ENCODE measurements at places on chromosomes 11 and 22.

DNA sequence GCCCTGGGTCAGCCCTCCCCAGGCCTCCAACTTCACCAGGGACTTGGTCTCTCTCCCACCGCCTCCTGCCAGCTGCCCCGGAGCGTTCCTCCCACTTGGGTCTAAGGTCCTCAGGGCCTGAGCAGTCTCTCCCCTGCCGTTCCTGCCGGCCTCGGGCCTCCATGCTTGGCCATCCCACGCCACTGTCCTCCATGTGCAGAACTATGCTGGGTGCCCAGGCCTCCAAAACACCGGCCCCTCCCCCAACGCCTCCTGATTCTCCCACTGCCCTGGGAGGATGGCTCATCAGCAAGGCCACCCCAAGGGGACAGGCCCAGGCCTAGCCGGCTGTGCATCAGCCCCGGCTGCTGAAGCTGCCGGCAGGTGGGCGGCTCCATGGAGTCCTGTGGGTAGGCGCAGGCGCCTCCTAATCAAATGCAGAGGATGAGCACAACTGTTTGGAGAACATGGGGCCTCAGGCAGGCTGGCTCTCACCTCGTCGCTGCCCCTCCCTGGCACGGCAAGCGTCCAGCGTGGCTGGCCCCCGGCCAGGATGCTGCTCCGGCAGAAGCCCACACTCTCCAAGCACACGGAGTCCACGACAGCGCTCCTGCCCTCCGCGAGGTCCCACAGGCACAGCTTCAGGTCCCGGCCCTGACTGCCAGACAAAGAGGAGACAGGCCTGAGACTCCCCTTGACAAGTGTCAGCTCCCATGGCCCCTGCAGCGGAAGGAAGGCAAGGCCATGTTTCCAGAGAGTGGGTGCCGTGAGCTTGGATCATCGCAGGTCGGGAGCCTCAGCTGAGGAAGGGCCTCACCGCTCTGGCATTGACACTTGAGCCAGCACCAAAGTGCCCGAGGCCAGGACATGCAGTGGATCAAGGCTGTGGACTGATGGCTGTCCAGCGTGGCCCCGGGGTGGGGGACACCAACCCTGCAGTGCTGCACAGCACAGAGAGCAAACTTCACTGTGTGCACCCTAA, 42.6 kb downstream of the GNB1L start:
- no peak for DNase-seq

GRCh38 chr11:47329987-47330931, 22.2 kb downstream of the MYBPC3 start:
- no peak for DNase-seq

DNA sequence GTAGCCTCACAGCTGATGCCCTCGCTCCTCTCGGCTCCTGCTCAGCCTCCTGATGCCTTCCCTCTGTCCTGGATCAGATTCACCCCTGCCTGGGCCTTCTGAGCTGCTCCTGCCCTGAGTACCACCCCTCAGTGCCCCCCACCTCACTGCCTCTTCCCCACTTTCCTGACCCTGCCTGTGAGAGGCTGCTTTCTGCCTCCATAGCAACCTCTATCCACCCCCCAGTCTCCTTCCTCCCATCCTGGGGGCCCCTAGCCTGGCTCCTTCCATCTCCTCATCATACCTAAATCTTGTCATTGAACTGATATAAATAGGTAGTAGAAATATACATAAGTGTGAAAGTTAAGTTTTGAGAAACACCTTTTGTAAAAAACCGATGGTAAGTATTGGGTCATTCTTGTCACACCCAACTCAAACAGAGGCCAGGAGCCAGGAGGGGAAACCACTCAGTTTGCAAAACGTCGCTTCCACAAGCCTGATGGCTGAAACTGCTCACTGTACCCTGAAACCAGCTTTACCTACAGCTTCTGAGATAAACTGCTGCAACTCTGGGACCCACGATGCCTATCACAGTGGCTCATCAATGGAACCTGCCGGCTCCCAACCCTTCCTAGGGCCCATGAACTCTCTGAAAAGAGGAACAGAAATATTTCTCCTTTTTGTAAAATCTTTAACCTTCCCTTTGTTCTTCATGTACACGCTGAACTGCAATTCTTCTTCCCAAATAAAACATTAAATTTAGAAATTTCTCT, 4.8 kb upstream of the APOBEC3H start:
- peak; percentile 29 for DNase-seq

GRCh38 chr11:74476536-74476935, 9.2 kb upstream of the KCNE3 start:
- no peak for DNase-seq

DNA sequence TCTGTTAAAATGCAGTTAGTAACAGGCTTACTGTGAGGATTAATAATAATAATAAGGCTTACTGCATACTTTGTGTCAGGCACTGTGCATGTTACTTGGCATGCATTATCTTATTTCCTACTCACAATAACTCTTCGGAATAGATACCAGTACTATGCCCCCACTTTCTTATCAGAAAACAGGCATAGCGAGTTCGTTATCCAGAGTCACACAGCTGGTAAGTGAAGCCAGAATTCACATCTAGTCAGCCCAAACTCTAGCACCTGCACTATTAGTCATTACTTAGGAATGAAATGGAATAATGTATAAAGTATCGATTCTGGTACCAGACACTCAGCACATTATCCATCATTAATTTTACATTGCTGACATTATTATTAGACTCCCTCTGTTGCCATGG, 155.7 kb upstream of the BLID start:
- no peak for DNase-seq

GRCh38 chr11:416757-417621, 2.2 kb upstream of the SIGIRR start:
- DNase-seq = peak; percentile 45

GRCh38 chr22:19691721-19692341, 22.5 kb upstream of the SEPTIN5 start:
- DNase-seq = no peak

DNA sequence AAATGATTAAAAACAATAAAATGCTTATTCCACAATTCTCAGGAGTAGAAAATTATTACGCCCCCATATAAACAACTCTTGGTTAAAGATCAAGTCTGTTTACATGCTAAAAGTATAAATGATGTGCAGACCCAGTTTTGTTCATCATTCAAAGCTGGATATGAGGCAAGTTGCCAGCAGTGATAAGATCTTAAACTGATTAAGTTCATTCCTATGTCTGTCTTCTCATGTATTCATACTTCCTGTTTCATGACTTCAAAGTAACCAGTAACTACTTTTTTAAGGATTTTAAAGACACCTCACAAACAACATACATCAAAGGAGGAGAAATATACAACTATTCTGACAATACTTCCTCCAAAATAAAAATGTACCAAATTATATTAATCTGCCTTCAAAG, 55.0 kb upstream of the ARHGAP32 start:
- DNase-seq = no peak

GRCh38 chr11:106624377-106624776, 393.9 kb downstream of the GUCY1A2 start:
- DNase-seq = no peak

DNA sequence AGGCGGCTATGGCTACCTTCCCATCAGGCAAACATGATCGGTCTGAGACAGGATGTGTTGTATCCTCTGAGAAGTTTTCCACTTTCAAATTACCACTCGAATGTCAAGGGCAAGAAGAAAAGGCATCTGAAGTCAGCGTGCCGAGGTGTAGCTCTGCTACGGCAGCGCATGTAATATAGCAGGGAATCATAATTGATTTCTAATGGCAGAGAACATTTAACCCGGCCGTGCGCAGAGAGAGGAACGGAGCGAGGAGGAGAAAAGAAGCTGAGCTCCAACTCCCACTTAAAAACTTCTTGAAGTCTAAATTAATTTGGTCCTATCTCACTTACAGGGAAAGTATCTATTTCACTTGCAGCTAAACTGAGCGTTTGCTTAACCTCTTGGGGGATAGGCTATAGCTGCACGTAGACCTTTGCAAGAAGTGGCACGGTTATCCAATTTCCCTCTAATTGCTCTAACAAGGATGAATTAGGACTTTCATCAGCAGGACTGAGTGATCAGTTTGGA, 137.3 kb upstream of the KIRREL3 start:
- DNase-seq = no peak

GRCh38 chr11:68118706-68119448, 2.3 kb downstream of the CHKA start:
- DNase-seq = no peak

DNA sequence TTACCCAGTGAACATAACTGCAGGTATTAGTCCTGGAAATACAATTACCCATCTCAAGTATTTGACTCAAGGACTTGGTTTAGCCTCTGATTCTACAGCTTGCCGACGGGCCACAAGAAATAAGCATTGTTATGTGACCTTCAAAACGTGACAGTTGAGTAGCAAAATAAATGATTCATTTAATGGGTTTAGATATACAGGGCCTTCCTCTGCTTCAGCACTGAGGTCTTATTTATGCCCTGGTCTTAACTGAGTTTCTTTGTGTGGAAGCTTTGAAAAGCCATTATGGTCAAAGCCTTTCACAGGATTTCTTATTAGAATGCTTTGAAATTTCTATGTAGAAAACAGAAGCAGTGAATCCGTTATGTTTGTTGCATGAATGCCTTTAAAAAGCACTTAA, 899.2 kb upstream of the API5 start:
- DNase-seq = no peak

GRCh38 chr11:32911413-32911812, 18.8 kb downstream of the QSER1 start:
- no peak for DNase-seq
